ENCODE measurements at places on chromosomes 2 and 18.

DNA sequence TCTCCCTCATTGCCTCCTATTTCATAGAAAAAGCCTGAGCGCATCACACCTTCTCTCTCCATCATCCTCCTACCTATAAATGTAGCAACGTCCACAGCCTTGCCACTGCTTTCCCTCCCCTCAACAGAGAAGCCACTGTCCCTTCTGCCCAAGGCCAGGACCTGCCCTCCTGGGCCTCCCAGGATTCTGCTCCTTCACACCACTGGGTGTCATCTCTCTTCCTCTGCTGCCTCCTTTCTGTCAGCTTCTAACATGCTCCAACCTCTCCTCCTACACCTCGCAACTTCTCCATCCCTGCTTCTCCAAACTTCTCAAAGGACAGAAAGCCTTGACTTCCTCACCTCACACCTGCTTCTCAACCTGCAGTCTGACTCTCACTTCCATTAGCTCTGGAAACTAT lies 21.2 kb upstream of the ME2 start:
- DNase-seq = no peak

GRCh38 chr2:54634021-54634420 lies 89.4 kb upstream of the EML6 start:
- no peak for DNase-seq

DNA sequence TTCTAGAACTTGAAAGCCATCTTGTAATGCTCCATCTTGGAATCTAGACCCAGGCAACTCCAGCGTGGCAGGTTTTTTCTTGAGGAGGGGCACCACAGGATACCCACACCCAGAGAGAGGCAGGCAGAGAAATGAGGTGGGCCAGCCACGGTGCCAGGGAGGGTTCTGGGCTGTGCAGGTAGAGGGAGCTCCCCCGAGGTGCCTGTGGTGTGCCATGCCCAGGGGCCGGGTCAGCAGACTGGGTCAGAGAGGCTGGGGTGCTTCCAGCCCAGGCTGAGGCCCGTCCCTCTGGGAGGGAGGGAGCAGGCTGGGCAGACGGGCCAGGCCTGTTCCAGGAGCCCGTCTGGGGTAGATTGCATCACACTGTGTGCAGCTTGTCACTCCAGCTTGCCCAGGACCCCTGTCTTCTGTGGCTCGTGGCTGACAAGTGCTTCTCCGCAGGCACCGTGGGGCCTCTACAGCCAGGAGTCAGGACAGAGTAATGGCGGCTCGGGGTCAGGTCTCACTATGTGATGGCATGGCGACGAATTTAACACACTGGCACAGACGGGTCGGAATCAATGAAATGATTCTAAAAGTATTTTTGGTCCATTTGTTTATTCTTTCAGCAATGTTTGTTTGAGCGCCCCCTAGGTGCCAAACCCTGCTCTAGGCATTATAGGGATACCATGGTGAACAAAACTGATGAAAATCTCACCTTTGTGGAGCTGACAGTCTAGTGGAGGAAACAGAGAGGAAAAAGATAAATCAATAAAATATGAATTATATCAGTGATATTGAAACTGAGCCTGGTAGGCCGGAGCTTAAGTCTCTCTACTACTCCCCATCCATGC lies 144.0 kb downstream of the ACOXL start:
- DNase-seq = no peak

DNA sequence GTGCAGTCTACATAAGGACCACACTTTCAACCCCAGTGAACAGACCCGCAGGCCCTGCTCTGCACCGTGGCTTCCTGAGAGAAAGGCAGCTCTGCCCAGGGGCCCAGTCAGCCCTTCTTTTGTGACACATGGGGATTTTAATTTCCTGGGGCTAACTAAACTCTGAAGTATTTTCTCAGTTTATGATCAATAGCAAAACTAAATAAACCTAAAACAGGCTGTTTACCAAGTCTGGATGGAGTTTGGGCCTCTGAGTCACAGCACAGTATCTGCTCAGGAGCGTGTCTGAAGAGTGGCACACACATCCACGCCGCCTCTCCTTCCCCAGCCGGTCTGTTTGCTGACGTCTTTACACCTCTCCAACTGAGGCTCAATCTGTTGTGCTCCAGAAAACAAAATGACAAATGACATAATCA lies 72.3 kb downstream of the LDLRAD4 start:
- no peak for DNase-seq

DNA sequence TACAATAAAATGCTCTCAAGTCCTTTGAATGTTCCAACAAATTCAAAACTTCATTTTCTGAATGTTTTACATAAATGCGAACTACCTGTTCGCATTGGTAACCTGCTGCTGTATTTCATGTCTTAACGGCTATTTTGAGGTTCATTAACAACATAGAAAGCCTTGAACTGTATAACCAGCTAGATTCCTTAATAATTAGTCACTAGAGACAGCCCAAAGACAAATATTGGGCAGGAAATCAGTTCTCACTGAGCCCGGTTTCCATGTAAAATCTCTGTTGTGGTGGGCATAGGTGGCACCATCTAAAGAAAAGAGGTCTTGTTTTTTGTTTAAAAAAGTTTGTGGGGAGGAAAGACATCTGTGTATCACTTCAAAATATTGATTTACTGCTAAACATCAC lies 29.2 kb downstream of the PDIA6 start:
- no peak for DNase-seq

DNA sequence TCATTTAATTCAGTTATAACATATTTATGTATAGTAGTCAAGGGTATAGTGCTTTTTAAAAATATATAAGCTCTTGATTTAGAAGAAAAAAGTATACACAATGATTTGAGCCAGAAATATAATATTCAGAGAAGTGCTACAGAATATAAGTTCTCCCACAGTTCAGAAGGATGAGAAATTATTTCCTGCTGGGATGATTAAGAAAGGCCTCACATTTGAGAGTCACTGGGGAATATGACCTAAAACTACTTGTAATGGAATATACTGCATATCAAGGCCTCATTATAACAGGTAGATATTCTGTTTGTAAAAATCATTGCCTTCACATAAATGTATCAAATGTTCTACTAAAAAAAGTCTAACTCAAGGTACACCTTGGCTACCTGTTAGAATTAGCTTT lies 203.5 kb downstream of the MBD2 start:
- no peak for DNase-seq

- no peak for DNase-seq
These were observed 125.1 kb upstream of the SH3BP4 start for GRCh38 chr2:234826681-234827080.

- DNase-seq = no peak
These were observed 398.3 kb downstream of the TMX3 start for GRCh38 chr18:68316636-68317035.

- no peak for DNase-seq
These were observed 109.1 kb downstream of the PIK3C3 start for GRCh38 chr18:42064109-42064508.

- DNase-seq = no peak
These were observed 88.1 kb downstream of the L3MBTL4 start for GRCh38 chr18:6326566-6326965.

DNA sequence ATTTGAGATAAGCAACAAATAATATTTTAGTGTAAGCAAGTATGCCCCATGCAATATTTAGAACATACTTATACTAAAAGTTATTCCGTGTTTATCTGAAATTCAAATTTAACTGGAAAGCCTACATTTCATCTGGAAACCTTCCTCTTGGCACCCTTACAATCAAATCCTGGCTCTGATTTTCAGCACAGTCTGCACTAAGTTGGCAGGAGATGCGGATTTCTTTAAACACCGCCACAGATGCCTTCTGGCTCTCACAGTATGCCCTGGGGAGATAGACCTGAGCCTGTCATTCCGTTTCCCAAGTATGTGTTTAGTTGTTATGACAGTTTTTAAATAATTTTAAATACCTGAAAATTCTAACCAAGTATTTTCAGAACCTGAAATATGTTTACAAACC lies 7.3 kb upstream of the MLPH start:
- DNase-seq = no peak

DNA sequence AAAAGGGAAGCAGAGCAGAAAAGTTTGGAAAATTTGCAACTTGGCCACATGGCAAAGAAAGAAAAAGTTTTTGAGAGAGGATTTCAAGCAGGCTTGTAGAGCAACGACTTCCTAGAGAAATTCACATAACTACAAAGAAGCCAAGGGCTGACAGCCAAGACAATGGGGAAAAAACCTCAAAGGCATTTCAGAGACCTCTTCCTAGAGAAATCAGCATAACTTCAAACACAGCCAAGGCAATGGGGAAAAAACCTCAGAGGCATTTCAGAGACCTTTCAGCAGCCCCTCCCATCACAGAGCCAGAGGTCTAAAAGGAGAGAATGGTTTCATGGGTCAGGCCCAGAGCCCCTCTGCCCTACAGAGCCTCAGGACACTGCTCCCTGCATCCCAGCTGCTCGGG lies 7.2 kb downstream of the ADI1 start:
- DNase-seq = no peak

DNA sequence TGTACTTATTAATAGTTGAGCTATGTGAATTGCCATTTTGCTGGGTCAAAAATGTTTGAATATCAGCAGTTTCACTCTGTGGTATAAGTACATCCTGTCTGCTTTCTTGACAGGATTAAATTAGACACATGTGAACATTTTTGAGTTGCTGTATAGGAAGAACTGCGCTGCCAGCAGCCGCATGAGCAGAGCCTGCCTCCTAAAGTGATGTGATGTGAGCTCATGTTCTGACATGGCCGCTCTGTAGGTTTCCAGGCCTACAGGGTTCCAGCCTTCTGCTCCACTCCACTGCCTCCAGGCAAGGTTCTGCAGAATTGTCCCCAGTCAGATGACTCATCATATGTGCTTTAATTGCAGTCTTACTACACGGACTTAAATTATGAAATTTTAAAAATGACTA lies 119.7 kb upstream of the NFATC1 start:
- DNase-seq = no peak

DNA sequence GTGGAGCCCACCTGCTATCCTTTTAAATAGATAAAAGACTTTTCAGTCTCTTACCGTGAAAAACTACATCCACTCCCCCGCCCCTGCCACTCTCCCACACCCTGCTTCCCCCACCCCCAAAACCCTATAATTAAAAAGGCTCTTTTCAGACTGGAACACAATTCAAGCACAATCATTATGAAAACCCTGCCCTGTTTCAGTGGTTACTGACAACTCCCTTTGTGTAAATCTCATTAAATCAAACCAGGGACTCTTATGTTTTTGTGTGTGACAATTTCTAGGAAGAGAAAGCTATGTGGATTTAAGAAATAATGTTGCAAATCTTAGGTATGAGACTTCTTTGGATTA lies 21.0 kb upstream of the ZNF532 start:
- no peak for DNase-seq

- DNase-seq = no peak
These were observed 12.4 kb downstream of the HS6ST1 start for GRCh38 chr2:128306081-128306930.

- DNase-seq = peak; percentile 66
These were observed 41.4 kb downstream of the STEAP3 start for GRCh38 chr2:119264781-119265692.

DNA sequence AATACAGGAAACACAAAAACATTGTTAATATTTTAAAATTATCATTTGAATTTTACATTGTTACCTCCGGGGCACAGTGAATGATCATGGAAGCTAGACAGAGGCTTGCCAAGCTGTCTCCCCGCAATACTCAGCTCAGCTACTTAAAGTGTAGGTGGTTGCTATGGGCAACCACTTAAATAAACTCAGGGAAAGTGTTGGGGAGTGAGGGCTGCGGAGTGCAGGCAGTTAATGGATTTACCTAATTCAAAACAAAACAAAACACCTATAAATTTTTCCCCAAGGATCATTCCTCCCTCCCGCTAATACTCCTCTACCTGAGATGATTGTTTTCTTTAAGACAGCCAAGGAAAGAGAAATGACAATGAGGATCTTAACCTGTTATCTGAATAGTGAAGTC lies 349.5 kb downstream of the TGIF1 start:
- no peak for DNase-seq

DNA sequence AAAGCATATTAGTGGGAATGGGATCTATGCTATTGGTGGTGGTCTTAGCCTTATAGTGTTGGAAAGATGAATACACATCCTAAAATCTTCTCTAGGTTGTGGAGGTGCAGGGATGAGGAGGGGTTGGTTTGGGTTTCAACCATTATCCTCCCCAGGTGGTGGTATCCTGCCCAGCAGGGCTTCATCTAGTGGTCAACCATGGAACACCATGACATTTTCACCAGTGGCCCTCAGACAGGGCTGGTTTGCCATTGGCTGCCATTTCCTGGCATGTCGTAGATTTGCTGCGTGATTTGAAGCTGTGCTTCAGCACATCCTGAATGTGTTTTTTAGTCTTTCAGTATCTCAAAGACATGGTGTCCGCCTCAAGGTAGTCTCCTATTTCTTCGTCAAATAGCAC lies 391.2 kb upstream of the HNRNPA3 start:
- no peak for DNase-seq

DNA sequence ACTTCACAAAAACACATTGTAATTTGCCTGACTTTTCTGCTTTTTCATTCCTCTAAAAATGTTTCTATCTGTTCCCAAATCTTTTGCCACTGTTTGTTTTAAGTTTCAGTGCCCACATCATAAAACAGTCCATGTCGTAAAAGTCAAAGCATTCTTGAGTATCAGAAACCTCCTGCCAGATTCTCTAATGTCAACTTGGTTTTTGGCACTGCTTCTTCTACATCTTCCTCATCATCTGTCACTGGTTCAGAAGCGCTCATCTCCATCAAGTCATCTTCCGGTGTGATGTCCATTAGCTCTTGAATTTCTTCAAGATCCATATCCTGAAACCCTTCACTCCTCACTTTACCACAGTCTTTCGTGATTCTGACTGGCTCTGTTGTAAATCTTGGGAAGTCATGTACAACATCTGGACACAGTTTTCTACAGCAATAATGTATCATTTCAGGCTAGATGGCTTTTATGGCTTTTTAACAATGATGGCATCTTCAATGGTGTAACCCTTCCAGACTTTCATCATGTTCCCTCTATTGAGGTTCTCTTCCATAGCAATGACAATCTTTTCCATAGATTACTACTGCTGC lies 19.6 kb downstream of the CUL3 start:
- DNase-seq = no peak

DNA sequence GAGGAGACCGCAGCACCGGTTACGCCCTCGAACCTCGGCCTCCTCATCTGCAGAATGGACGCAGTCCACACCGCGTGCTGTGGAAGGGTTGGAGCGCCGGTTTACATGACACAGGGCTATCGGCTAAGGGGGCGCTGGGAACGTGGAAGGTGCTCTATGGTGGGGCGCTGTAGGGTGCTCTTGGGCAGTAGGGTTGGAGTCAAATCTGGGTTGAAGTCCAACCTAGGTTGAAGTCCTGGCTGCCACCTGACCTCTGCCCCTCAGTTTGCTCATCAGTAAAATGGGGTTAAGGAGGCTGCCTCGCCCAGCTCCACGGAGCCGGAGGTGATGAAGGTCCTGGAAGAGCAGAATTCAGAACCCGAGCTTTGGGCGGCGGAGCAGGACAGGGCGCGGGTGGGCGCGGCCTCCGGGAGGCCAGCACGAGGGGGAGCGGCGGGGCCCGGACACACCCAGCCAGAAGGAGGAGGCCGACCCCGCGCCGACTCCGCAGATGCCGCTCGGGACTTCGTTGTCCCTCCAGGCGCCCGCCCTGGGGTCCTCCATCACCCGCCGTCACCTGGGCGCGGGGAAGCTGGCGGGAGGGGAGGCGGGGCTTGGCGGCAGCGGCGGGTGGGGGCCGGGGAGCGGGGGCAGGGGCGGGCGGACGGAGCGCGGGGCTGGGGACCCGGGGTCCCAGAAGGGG lies 558 bp upstream of the GAREM2 start:
- peak; percentile 55 for DNase-seq
